ENCODE measurements at places on chromosomes 5 and 9.

- no peak for DNase-seq
Observed at GRCh38 chr5:123176938-123177275, 87.9 kb downstream of the PRDM6 start.

- DNase-seq, result no peak
Observed at GRCh38 chr5:112940670-112941069, 18.6 kb upstream of the REEP5 start.

DNA sequence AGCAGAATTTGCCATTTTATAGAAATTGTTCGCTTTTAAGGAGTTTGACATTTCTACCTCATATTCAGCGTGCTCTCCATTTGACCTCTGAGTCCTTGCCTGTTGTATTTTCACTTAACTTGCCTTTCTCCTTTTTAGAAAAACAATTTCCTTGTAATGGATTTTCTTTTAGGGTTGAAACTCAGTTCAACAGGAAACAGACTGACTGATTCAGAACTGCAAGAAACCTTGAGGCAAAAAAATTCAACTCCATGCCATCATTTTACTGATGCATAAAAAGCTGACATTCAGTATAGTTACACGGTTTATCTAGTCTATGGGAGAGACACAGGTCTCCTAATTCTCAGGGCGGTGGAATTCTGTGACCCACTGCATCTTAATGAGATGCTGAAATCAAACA, 59.8 kb downstream of the MRPS30 start:
- no peak for DNase-seq

GRCh38 chr5:87686018-87686417, 273.3 kb upstream of the CCNH start:
- DNase-seq, result no peak

DNA sequence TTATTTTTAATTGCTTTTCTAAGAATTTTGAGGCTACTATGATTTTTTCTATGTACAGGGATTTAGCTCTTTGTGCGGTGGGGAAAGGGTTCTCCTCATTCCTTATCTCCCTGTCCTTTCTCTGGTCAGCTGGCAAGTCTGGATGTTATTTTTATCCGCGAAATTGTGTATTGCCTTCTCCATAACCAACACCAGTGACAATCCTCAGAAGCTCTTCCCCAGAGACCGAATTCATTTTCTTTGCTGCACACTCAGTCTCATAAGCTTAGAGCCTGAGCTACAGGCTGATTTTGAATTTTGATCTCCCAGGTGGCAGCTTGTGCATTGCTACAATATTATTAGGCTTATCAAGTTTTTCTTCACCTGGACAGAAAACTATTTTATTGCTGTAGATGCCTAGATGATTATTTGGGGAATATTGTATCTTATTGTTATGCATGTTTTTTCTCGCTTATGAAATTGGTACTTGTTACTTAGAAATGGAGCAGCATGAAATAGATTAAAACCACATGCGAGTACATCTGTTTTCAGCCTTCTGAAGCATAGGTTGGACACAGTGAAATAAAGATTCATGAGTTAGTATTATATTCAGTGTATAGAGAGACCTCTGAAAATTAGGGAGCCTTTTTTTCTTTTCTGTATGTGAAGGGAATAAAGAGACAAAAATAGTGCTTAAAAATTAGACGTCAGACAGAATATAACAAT, 27.3 kb downstream of the CPEB4 start:
- no peak for DNase-seq

GRCh38 chr9:133584167-133584558, 25.0 kb downstream of the FAM163B start:
- no peak for DNase-seq

GRCh38 chr9:123377211-123377971, 21.4 kb downstream of the CRB2 start:
- no peak for DNase-seq

Measured in stimulated activated CD4-positive, alpha-beta T cell treated with anti-CD3 and anti-CD28 coated beads, TNF-alpha, amount 100 ng/mL, for 48 hours (primary cell).